Peyer's patch (tissue), 4 donors: ENCODE measurements at places on chromosomes 7 and 10.

- no peak for DNase-seq
Observed at GRCh38 chr7:915291-916218, 38.9 kb downstream of the ADAP1 start.

GRCh38 chr10:24722131-24722675 is 1.5 kb downstream of the ARHGAP21 start:
- no peak for DNase-seq

DNA sequence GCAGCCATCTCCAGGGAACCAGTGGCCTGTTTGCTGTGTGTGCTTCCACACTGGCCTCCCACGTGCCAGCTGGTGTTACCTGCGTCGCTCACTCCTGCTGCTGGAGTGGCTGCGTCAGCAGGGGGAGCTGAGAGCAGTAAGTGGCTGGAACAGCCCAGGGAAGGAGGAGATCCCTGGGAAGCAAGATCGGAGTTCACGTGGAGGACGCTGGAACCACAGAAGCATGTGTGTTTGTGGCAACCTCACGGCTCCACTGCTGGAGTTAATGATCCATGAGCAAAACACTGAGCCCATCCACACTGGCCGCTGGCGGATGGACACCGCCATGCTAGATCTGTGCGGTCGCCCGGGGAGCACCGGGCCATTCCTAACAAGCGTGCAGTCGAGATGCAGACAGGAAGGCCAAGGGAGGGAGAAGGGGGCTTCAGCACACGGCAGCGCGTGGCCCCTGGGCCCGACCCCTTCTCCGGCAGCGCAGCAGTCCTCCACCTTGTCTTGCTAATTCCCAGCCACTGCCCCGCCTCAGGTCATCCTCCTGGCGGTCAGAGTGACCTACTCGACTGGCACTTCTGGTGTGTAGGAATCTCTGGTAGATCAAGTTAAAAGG is 68.5 kb upstream of the EEPD1 start:
- DNase-seq, result peak; percentile 81

GRCh38 chr10:80539421-80540031 is 1.8 kb downstream of the SH2D4B start:
- no peak for DNase-seq

GRCh38 chr7:74443543-74444247 is 10.0 kb upstream of the GTF2IRD1 start:
- DNase-seq, result no peak

GRCh38 chr10:98224509-98224908 is 43.5 kb downstream of the LOXL4 start:
- DNase-seq, result no peak

DNA sequence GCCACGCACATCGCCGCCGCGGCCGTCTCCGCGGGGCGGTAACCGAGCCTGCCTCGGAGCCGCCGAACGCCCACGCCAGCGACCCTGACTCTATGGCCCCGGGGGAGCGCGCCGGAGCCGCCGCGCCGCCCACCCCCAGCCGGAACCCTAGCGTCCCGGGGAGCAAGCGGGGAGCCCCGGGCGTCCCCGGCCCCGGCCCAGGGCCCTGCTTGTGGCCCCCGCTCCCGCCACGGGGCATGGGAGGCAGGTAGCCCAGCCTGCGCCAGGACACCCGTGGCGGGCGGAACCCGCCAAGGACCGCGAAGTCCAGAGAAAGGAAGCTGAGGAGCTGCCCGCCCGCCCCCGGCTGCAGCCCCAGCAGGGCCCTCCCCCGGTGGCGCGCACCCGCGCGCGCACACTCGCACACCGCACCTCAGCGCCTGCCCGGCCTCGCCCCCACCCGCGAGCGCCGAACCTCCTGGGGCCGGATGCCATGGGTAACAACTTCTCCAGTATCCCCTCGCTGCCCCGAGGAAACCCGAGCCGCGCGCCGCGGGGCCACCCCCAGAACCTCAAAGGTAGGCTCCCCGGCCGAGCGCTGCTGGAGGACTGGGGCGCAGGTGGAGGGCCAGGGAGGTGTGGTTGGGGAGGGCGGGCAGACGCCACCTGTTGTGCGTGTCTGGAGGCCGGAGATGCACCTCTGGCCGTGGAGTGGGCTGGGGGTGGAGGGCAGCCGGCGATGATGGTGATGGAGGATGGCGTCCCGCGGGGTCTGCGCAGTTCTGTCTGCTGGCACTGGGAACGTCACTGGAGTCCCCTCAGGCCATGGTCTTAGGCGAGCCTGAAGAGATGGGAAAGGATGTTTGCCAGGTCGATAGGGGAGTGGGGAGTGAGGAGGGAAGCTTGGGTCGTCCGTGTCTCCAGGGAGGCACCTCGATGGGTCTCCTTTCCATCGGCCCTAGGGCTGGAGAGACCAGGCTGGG is 692 bp downstream of the NEURL1 start:
- no peak for DNase-seq

- no peak for DNase-seq
Observed at GRCh38 chr10:103793429-103793828, 61.9 kb downstream of the SH3PXD2A start.

DNA sequence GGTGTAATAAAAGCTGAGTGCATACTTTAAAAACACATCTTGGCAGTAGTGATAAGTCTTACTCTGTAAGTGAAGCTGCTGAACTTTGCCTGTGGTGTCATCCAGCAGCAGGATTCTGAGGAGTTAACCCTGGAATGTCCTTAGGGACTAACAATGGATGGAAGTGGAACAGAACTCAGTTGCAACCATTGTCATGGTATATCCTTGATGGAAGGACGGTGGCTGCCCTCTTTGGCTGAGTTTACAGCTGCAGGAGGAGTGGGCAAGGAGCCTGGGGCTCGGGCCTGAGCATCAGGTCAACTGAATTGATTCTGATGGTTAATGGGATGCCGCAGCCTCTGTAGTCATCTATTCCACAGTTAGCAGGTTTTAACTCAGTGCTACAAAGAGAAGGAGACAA is 56.2 kb downstream of the MRC1 start:
- DNase-seq, result no peak

GRCh38 chr7:77687100-77687746 is 9.0 kb upstream of the RSBN1L start:
- DNase-seq, result no peak

DNA sequence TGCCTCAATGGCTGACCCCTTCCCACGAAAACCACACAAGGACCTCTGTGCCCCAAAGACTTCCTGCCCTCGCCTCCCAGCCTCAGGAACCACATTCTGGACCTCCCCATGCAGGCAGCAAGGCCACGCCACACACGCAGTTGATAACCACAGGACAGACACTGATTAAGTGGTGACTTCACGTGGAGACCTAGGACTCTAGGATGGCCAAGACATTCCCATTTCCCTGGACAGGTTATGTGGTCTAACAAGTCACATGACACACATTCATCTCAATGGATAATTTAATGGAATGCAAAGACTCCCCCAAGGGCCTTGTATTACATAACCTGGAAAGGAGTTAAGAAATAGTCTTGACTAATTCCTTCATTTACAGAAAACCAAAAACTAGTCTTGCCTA is 110.2 kb downstream of the LARP4B start:
- no peak for DNase-seq

DNA sequence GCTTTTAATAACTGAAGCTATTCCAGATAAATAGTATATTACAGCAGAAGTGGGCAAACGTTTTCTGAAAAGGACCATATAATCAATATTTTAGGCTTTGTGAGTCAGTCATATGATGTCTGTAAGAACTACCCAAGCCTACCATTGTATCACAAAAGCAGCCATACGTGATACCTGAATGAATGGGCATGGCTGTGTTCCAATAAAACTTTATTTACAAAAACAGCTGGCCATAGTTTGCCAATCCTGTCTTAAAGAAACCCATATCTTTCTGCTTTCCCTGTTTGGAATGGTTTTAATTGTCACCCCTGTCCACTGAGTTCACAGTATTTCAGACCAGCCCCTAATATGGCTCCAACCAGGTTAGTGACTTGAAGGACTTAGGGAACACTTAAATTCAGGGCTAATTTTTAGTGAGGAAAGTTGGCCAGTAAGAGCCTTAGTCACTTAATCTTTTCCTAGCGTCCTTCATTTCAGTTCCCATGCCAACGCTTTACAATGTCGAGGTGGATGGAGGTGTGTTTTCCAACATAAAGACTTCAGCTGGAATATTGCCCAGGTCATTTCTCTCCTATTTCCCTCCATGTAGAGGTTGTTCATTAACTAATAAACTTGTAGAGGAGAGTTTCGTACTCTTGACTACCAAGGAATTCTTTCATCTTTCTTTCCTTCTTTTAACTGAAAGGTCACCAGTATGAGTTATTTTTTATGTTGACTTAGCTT is 184.5 kb downstream of the TRIL start:
- no peak for DNase-seq

DNA sequence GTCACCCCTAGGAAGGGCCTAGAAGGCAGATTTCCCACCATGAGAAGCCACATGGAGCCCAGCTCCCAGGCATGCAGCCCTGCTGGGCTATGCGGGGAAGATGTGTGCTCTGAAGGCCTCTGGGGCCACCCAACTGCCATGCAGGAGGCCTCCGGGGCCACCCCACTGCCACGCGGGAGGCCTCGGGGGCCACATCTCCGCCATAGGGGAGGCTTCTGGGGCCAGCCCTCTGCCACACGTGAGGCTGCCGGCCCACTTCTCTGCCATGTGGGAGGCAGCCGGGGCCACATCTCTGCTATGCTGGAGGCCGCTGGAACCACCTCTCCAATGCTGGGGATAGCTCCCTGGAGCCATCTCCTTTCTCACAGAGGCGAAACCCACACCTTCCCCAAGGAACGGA is 451.8 kb downstream of the DNAJB6 start:
- DNase-seq, result no peak

DNA sequence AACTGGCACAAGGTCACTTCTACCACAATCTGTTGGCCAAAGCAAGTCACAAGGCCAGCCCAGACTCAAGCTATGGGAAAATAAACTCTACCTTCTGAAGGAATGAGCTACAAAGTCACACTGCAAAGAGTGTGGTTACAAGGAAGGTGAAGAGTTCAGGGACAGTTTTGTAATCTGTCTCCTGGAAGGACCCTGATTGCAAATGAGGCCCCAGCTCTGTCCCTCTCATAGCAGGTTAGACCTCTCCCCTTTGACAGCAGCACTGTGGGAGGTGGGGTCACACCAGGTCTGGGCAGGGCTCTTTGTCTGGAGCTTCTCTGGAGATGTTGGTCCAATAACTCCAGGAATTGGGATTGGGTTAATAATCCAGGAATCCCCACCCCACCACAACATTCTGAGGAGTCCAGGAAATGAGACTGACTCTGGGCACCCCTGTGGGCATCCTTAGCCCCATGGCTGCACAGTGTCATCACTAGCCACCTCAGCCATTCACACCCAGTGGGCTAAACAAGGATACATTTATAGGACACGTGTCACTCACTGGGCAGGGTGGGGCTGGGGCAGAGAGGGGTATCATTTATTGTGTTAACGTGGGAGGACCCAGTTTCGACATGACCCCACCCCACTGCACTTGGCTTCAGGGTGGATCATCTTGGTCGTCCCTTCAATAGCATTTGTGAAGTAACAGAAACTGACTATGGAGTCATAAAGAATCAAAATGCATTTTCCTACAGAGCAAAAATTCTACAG is 23.7 kb upstream of the C10orf105 start:
- DNase-seq, result no peak

GRCh38 chr10:90075995-90076394 is 374.6 kb downstream of the KIF20B start:
- DNase-seq, result no peak

- DNase-seq, result no peak
Observed at GRCh38 chr7:26853788-26854393, 10.5 kb downstream of the SKAP2 start.

DNA sequence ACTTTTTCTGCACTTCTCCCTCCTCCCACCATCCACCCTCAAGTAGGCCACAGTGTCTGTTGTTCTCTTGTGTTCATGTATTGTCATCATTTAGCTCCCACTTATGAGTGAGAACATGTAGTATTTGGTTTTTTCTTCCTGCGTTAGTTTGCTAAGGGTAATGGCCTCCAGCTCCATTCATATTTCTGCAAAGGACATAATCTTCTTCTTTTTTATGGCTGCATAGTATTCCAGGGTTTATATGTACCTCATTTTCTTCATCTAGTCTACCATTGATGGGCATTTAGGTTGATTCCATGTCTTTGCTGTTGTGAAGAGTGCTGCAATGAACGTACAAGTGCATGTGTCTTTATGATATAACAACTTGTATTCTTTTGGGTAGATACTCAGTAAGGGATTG is 230.4 kb downstream of the ARL4A start:
- DNase-seq, result no peak

DNA sequence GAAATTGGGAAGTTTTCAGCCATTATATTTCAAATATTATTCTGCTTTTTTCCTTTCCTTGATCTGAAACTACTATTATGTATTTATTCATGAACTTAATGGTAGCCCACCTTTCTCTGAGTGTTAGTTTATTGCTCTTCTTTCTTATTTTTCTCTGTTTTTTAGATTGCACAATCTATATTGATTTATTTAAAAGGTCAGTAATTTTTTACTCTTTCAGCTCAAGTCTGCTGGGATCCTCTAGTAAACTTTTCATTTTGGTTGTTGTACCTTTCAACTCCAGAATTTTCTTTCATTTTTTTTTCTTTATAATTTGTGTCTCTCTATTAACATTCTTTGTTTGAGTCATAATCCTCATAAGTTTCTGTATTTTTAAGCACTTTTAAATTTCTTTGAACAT is 529.4 kb upstream of the POT1 start:
- no peak for DNase-seq

- no peak for DNase-seq
Observed at GRCh38 chr7:11969643-11970042, 137.6 kb upstream of the THSD7A start.

DNA sequence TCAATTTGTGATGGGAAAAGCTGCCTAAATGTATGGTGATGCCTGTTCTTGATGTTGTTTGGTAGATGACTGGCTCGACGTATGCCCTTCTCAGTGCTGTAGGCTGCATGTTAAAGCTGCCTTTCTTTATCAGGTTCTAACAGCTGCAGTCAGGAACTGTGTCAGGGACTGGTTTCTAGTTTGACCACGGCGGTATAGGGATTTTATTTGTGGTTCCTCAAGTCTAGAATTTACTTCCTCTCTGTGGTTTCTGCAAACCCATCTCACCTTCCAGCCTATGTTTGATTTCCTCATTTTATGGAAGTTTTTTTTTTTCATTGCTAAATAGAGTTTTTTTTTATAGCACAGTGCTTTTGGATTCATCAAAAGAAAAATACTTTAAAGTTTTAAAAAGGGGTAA is 26.5 kb downstream of the LMTK2 start:
- peak; percentile 54 for DNase-seq

DNA sequence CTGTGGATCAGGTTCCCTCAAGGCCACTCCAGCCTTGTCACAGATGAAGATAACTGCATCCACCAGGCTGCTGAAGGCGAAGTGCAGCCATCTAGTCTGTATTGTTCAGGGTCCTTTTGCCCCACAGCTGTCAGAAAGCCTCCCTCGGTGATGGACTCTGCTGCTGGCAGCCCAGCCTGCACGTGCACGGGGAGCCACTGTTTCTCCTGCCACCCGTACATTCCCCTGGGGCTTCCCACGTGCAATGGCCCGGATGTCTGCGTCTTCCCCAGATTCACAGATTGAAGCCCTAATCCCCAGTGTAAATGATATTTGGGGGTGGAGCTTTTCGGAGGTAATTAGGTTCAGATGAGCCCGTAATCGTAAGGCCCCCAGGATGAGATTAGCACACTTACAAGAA is 46.6 kb upstream of the VIPR2 start:
- DNase-seq, result no peak

GRCh38 chr10:32731527-32731926 is 226.5 kb downstream of the ITGB1 start:
- DNase-seq, result no peak
